Nucleus accumbens (tissue), 56 donors: ENCODE measurements at places on chromosomes 2 and 18.

GRCh38 chr2:237143118-237143517, 57.4 kb downstream of the COPS8 start:
- no peak for DNase-seq

DNA sequence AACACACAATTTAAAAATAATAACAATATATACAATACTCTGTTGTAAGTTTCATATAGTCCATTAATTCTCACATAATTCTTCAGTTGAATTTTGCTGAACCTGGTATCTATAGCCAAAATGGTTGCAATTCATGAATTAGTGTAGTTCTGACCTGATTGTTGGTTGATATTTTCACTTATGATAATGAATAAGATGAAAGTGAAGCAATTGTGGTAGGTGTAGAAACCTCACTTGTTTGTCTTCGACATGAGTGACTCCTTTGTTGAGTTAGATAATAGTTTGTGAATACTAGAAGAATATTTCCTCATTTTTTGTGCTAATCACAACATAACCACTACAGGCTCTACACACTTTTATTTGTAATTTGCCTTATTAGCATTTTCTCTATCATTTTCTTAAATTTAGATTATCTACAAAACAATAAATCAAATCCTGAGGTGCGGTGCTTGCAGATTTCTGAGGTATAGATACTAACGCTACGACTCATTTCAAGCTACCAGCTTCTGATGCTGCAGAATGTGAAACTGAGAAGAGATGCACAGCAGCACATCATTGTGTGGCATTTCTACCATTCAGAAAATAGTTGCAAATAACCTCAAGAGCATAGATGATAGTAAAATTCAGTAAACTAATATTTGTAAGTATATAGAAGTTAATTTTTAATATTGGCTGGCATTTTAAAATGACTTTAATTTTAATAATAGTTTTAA, 117.9 kb downstream of the KCNH7 start:
- no peak for DNase-seq

DNA sequence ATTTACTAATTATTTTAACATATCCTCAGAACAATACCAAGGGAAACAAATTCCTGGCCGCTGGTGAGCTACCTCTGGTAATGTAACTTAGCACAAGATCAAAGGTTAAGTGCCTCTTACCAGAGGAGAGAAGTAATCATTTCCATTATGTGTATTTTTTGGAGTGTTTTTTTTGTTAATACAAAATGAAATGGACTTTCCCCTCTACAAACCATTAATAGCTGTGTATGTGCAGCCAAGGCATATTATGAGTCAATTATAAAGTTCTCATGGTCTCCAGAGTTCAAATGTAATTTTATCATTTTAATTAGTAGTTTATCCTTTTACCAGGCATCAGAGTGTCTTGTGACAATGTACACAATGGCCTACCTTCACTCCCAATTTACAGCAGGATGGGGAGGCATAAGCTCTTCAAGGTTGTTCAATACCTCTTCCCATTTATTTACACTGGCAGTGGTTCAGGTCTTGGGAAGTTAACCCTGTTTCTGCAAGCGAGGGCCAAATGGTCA, 242.2 kb downstream of the TGIF1 start:
- DNase-seq: no peak

GRCh38 chr2:227368574-227368973, 10.5 kb downstream of the TM4SF20 start:
- no peak for DNase-seq

DNA sequence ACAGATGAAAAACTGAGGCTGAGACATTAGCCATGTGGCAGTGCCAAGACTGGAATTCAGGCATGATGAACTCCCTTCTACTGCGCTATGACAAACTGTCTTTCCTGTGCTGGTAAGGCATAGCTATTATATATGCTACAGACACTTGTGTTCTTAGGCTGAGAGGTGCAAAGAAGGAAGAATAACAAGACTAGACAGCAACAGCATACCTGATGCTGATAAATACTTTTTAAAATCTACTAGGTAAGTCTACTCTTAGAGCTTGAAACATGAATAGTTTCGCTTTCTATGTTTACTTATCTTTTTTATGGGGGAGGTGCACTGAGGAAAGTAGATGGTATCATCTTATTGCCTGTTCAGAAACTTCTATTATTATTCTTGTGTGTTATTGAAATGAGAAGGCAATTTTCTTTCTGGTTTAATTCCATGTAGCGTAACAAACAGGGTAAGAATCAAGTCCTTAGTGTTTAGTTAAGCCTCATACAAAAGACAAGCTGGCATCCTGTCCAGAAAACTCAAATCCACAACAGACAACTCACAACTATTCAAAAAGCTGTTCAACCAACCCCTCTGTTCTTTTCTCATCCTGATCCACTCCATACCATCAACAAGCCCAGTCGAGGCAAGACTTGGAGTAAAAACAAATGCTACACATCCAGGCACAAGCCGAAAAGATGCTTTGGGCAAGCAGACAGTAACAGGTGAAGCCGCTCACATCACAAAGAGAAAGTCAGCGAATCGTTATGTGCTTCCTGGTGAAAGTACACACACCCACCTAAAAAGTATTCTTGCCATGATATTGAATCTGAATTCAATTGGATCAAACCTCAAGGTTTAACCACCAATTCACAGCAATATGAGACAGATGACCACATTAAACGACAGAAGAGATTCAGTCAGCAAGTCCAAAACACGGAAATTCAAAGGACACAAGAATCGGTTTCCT, 1.5 kb downstream of the TTC32 start:
- DNase-seq: no peak

GRCh38 chr2:101756266-101756665, 58.8 kb downstream of the MAP4K4 start:
- no peak for DNase-seq

GRCh38 chr18:3402982-3403451, 47.0 kb upstream of the TGIF1 start:
- DNase-seq: no peak

GRCh38 chr2:100900156-100900795, 80.3 kb downstream of the NPAS2 start:
- DNase-seq: no peak

DNA sequence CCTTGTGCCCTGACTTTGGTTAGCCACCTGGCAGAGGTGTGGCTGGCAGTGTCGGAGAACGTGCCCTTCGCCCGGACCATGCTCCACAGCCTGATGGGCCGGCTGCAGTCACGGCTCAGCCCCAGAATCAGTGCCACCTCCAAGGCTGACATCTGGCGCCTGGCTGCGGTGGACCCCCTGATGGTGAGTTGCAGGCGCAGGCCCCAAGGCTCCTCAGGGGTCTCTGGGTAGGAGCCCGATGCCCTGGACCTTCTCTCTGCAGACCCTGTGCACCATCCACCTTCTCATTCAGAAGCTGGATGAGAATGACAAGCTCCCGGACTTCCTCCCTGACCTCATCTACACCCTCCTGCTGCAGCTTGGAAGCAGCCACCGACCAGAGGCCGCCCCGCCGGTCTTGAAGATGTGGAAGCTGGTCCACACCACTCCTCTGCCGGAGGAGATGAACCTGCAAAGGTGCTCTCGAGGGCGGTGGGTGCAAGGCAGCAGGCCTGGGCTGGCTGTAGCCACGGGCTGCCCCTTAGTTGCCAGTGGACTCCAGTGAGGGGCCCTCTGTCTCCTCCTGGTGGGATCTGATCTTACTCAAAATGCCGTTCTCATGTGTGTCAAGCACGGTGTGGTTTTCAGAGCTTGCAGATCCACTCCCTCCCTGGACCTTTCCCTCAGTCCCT, 32.1 kb downstream of the HJURP start:
- DNase-seq: no peak

DNA sequence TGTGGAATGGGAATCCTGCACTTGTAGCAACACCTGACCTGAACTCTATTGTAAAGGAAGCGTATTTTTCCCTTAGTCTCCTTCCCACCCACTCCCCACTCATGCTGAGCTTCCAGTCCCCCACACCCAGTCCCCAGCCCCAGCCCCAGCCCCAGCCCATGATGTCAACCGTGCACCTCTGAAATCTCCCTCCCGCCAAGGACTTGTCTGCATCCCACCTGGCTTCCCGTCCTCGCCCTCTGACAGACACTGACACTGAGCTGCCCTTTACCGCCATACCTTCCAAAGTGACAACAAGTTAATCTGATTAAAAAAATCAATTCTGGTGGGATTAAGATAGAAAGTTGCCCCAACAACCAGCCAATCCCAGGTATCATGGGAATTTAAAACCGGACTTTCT, 213.6 kb upstream of the CELF4 start:
- DNase-seq: no peak

GRCh38 chr2:130786076-130786475, 30.7 kb downstream of the AMER3 start:
- DNase-seq: no peak

DNA sequence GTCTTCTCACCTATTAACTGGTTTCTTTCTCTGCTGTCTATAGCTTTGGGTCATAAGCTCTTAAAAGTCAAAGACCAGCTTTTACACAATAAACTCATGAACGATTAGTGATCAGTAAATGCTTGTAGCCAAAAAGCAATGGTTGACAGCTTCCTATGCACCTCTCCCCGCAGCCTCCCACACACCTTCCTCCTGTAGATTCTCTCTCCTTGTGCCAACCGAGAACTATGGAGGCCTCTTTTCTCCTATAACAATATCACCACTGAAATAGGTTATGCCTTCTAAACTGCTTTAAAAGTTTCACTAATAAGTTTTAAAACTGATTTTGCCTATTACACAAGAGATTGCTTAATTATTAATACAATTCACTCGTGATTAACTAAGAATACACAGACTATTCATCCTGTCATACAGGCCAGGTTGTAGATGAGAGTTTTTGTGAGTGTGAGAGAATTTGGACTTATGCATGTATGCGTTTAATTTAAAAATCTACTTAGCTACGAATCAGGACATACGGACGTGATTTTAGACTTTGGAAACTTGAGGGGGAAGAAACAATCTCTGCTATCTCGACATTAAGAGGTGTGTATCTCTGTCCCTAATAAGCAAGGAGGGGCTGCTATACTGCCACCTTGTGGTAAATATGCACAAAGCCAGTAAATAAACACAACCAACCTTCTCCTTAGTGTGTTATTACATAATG, 229.1 kb upstream of the RBBP8 start:
- no peak for DNase-seq

- DNase-seq: no peak
Measured at GRCh38 chr18:44773640-44774155, 93.0 kb downstream of the SETBP1 start.

GRCh38 chr2:68466361-68466777, 725 bp downstream of the FBXO48 start:
- no peak for DNase-seq
